PC-9 (cell line): ENCODE measurements at places on chromosomes 16 and 17.

DNA sequence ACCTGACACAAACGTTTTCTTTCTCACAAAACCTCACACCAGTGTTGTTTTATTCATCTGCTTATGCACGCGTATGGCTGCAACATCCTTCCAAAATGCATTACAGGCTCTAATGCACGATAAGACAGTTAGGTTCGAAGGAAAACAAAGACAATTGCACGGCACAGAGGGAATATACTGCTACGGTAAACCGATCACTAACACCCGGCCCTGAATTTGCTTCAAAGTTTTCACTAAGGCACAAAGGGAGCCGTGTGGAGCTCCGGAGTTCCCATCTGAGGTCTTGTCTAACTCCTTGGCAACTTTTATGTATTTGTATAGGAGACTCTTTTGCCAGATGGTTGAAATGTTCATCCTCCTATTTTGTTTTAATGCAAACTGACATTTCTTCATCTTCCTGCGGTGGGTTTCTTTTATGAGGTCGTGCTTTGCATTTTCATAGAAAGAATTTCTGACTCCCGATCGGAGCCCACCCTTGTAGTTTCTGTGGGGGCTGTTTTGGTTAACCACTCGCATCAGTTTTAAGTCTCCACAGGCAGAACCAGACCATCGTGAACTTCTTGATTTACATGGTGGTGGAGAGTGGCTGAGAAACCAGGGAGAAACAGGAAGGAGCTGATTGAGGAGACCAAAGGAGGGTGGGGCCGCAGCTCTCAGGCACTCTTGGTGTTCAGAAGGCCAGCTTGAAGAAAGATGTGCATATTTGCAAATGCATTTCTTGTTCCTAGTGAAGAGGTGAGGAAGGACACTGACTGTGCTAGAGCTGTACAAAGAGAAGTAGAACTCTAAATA is 516.8 kb downstream of the MAF start:
- DNase-seq = no peak

DNA sequence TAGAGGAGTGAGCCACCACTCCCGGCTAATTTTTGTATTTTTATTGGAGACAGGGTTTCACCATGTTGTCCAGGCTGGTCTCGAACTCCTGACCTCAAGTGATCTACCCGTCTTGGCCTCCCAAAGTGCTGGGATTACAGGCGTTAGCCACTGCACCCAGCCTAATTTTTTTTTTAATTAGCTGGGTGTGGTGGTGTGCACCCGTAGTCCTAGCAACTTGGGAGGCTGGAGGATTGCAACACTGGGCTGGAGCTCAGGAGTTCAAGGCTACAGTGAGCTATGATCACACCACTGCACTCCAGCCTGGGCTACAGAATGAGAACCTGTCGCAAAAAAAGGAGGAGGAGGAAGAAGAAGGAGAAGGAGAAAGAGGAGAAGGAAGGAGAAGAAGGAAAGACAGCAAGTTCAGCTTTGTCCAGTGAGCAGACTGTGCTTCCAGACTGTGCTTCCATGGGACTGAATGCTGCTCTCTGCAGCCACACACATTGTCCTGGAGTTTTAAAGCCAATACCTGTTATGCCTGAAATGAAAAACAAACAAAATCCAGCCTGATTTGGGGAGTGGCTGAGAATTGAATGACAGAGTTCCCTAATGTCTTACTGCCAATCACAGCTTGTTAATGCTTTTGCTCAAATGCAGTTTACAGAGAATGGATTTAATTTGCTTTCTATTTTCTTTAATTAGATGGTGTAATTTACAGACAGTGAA is 2.8 kb upstream of the TNFRSF13B start:
- peak; percentile 43 for DNase-seq

- DNase-seq = no peak
These were observed 104.5 kb downstream of the SNX29 start for GRCh38 chr16:12081048-12081404.

GRCh38 chr17:82334622-82335394 is 1.2 kb upstream of the SECTM1 start:
- peak; percentile 50 for DNase-seq

DNA sequence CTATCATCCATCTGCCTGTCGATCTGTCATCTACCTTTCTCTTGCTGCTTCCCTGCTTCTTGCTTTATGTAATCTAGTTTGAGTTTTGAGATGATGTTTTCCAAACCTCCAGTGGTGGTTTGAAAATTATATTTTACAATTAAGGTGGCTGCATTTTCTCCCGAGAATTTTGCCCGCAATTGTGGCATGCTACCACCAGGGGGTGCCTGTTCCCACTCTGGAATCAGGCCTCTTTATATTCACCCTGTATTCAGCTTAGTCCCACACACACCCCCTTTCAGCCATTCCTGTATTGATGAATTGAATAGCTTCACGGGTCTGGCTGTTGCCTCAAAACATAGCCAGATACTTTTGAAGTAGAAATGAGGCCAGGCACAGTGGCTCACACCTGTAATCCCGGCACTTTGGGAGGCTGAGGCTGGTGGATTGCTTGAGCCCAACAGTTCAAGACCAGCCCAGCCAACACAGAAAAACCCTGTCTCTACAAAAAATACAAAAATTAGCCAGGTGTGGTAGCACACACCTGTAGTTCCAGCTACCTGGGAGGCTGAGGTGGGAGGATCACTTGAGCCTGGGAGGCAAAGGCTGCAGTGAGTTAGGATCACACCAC is 3.2 kb downstream of the PRSS22 start:
- DNase-seq = no peak

DNA sequence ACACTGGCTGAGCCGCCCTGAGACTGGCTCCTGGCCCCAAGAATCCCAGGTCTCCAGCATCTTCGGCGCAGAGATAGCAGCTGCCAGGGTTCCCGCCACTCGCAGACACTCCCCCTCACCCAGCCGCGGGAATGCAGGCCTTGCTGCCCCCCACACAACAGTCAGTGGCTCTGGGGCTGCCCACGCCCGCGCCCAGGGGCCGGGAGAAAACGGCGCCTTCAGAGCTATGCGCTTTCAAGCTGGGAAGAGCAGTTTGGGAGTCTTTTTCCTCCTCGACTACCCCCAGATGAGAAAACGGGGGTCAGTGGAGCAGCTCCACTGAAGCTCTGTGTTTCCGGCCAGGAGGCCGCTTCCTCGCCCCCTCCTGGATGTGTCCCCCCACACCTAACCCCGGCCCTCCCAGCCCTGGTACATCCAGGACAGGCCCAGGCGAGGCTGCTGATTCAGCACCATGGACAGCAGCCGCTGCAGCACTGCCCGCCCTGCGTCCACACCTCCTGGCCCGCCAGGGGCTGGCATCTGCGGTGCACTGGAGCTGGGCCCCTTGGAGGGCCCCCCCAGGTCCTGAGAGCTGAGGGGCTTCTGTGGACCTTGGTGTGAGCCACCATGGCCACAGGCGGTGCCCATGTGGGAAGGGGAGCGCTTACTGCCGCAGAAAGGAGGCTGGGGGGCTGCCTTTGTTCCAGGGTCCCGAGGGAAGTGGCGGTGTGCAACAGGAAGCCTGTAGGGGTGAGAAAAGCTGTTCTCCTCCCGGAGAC is 35.7 kb downstream of the CACNA1H start:
- no peak for DNase-seq

DNA sequence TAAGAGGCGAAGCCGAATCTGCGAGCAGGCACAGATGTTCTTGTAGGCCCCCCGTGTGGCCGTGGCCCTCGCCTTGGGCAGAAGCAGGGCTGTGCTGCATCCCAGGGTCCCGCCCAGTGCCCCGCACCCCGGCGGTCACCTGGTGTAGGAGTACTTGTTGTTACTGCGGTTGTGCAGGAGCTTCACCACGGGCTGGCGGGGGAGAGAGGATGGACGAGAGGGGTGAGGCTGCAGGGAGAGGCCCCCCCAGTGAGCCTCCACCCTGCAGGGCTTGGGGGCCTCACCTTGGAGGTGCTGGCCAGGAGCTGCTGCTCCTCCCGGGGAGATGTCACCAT is 11.4 kb downstream of the ASPHD1 start:
- no peak for DNase-seq

DNA sequence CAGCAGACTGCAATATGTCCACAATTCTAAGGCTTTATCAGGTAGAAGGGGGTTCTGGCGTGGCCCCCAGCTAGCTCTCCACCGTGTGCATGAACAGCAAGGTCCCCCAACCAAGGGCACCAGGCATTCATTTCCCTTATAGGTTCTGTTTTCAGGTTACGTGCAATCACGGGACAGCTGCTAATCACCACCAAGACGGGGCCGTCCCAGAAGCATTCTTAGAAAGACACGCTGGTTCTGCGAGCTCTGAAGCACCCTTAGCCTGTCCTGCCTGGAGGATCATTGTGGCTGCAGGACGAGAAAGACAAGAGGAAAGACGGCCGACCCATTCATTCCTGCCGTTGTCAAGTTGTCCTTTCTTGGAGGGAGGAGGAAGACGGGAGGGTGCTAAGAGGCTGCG is 302.9 kb downstream of the SOX9 start:
- DNase-seq = no peak
